ENCODE measurements at places on chromosomes 7 and 10. TPM values are rescaled to one million over a fixed set of nuclear protein-coding genes. Genes with fewer than 3 reads are reported as not detected.

The SNX10 gene
- total RNA-seq = 6.8 TPM

GRCh38 chr10:128463991-128464760, 338.0 kb upstream of the MKI67 start:
- peak; percentile 46 for DNase-seq
- H3K4me1 ChIP-seq = no peaks in the 10 kb centered on the region
- peaks cover 3% of the 10 kb centered on the region for H3K27me3 ChIP-seq
- no peaks in the 10 kb centered on the region for H3K36me3 ChIP-seq
- no peak overlapping the region for H3K27ac ChIP-seq
- H3K4me3 ChIP-seq = no peak overlapping the region

DNA sequence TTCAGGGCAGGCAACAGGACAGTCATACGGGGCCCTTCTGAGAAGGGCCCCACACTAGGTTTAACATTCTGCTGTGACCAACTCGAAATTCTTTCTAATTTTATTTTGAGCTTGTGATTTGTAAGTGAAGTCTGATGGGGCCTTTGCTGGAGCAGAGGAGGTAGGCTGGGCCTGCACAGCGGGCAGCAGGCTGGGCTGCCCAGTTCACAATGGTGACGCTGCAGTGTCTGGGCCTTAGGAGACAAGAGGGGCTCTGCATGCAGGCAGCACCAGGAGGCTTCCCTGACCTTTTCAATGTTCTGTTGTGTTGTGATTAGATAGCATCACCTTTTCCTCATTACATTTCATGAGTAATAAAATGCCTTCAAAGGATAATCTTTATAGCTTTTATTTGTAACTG, 175.1 kb downstream of the CXCL12 start:
- no peaks in the 10 kb centered on the region for H3K36me3 ChIP-seq
- no peak overlapping the region for H3K4me3 ChIP-seq
- H3K27me3 ChIP-seq = no peaks in the 10 kb centered on the region
- no peaks in the 10 kb centered on the region for H3K4me1 ChIP-seq

- no peaks in the 10 kb centered on the region for H3K27me3 ChIP-seq
- no peaks in the 10 kb centered on the region for H3K36me3 ChIP-seq
- H3K4me1 ChIP-seq = no peaks in the 10 kb centered on the region
- no peak overlapping the region for H3K4me3 ChIP-seq
- DNase-seq = no peak
- H3K27ac ChIP-seq = no peak overlapping the region
Observed at GRCh38 chr7:69942573-69942972, 344.3 kb downstream of the AUTS2 start.

The IRF5 gene
- total RNA-seq = 10.6 TPM
